ENCODE measurements at places on chromosomes 11 and 22.

DNA sequence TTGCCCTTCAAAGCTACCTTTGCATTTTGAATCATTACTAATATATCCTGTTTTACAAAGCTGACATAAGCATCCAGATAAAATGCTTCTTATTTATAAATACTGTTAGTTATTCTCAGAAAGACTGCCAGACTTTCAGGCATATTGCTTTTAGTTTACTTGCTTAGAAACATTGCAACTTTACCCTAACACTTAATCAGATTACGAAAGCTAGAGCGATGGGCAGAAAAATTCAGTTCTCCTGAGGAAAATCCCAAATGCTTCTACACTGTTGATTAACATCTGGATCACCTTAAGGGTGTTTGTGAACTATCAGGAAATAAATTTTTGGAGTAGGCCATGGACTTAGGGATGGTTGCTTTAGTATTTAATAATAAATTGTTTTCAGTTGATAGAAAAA, 289.7 kb upstream of the MPPED2 start:
- DNase-seq: no peak

DNA sequence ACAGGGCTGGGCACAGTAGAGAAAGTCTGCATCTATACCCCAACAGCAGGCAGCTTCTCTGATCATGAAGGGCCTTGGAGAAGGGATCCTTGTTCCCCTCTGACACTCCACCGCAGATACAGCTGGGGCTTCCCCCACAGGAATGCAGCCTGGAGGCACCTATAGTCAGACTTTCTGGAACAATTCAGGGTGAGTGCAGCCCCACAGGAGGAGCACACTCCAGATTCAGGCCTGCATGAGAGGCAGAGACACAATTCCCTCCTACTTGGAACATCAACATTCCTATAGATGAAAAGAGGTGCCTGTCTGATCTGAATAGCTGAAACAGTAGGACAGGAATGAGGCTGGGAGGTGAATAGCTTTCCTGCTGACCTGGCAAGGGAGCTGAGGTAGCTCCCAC, 1298.0 kb upstream of the CNTN5 start:
- DNase-seq: no peak

DNA sequence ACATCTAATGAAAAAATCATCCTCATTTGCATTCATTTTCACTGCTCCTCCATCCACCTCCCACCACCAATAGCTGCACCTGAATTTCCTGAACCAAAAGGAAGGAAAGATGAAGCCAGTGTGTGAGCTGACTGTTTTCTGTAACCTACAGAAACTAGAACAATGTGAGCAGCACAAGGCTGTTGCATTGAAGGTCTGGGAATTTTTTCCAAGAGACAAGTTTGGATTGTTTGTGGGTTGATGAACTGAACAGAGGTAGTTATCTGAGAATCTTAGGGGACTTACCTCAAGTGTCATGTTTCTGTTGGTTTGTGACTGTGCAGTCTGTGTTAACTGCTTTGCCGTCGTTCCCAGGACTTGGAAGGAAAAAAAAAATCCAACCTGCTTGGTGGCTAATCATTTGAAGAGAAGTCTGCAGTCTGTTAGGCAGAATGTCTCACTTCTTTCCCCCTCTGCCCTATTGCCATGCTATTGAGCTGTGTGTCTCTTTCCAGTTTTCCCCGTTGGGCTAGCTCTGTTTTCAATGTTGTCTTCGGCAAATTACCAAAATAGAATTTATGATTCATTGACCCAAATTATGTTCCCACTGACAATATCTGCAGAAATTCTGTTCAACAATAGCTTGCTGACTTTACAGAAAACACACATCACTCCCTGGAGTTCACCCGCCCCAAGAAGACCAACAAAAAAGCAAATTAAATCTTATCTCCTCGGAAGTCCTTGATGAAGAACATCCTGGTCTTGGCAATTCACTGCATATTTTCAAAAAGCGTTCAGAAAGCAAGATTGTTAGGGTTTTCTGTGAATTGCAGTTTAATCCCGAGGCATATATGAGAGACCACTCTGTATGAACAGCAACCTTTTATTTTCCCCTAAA, 76.0 kb downstream of the SC5D start:
- no peak for DNase-seq

DNA sequence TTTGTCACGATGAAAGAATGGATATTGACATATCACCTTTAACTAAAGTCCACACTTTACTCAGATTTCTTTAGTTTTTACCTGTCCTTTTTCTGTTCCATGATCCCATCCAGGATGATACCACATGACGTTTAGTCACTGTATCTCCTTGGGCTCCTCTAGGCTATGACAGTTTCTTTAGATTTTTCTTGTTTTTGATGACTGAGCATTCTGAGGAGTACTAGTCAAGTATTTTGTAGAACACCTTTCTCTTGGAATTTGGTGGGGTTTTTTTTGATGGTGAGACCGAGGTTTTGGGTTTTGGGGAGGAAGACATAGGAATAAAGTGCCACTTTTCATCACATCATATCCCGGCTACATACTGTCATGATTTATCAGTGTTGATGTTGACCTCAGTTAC, 4.0 kb downstream of the LDHAL6A start:
- DNase-seq: no peak

DNA sequence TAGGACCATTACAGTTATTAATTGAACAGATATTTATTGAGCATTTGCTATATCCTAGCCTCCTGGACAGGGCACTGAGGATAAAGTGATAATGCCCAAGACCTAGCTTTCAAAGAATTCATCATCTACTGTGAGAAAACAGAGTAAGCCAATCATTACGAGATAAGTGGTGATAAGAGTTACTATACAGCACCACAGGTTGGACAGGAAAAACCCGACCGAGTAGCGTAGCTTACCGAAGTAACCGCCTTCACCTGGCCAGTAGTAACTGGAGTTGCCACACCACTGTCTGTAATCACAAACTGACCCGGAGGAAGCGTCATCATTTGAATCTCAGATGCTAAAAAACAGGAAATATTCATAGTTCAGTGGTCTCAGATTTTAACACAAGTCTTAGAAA, 10.0 kb upstream of the NFRKB start:
- no peak for DNase-seq
